Endodermal cell (in vitro differentiated cells): ENCODE measurements at places on chromosomes 2 and 18. TPM values are rescaled to one million over a fixed set of nuclear protein-coding genes. Genes with fewer than 3 reads are reported as not detected.

DNA sequence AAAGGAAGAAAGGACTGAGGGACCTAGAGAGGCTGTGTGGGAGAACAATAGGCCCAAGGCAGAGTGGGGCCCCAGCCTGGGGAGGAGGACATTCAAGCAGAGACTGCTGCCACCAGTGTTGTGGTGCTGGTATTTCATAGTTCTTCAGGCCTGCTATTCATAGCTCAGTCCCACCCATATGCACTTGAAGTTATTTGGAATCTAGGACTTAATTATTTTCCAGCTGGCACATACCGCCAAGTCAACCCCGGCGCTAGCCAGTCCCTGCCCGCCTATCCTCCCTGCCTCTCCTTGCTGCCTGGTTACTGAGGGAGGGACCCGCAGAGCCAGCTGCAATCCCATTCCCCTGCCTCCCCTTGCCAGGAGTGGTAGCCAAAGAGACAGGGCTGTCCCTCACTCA lies 141.2 kb downstream of the CABLES1 start:
- no peak overlapping the region for H3K27ac ChIP-seq
- H3K4me3 ChIP-seq = no peak overlapping the region
- peaks cover 17% of the 10 kb centered on the region for H3K36me3 ChIP-seq
- H3K27me3 ChIP-seq = no peaks in the 10 kb centered on the region
- no peaks in the 10 kb centered on the region for H3K4me1 ChIP-seq

- H3K36me3 ChIP-seq = no peaks in the 10 kb centered on the region
- H3K4me1 ChIP-seq = no peaks in the 10 kb centered on the region
- H3K27ac ChIP-seq = no peak overlapping the region
- no peak overlapping the region for H3K4me3 ChIP-seq
- no peaks in the 10 kb centered on the region for H3K27me3 ChIP-seq
- DNase-seq = no peak
These were observed 58.4 kb upstream of the ACKR3 start for GRCh38 chr2:236511266-236511665.

The GPR45 gene
- total RNA-seq = not detected in 2 replicates

The EML6 gene
- 0.80 to 2.1 TPM (median 1.1 TPM) in 3 replicates for total RNA-seq

The CDK15 gene
- total RNA-seq = 0.16 and 0.35 TPM in 2 replicates
